H9 (cell line): ENCODE measurements at places on chromosomes 2 and 18. TPM values are rescaled to one million over a fixed set of nuclear protein-coding genes. Genes with fewer than 3 reads are reported as not detected.

The ARHGAP15 gene
- not detected in 2 replicates for total RNA-seq

The FAM161A gene
- total RNA-seq: 13.3 and 15.8 TPM in 2 replicates

The RBM44 gene
- total RNA-seq: 0.15 and 0.22 TPM in 2 replicates

The DNER gene
- 1.0 and 1.1 TPM in 2 replicates for total RNA-seq

The FBLN7 gene
- 1.3 and 1.4 TPM in 2 replicates for total RNA-seq

The TGFA gene
- total RNA-seq: 2.5 and 3.3 TPM in 2 replicates

The RIT2 gene
- total RNA-seq: 1.2 and 1.3 TPM in 2 replicates

The COLEC11 gene
- 0.39 TPM in 1 of 2 replicates, not detected in the other for total RNA-seq

The SIX3 gene
- 0.35 and 0.55 TPM in 2 replicates for total RNA-seq

The SRD5A2 gene
- not detected in 2 replicates for total RNA-seq

The SFTPB gene
- not detected in 2 replicates for total RNA-seq

The FMNL2 gene
- total RNA-seq: 30.3 and 33.6 TPM in 2 replicates

The LYPD1 gene
- 10.6 and 11.2 TPM in 2 replicates for total RNA-seq

The PECR gene
- total RNA-seq: 15.3 and 16.5 TPM in 2 replicates

The PJVK gene
- total RNA-seq: 4.0 and 4.7 TPM in 2 replicates

The PRKD3 gene
- total RNA-seq: 63.3 and 63.8 TPM in 2 replicates

The GFPT1 gene
- 75.8 and 84.4 TPM in 2 replicates for total RNA-seq

The GMCL1 gene
- 18.6 and 20.6 TPM in 2 replicates for total RNA-seq

The SESTD1 gene
- total RNA-seq: 43.6 and 44.4 TPM in 2 replicates

The CIDEA gene
- not detected in 2 replicates for total RNA-seq

The RAPH1 gene
- 17.1 and 17.8 TPM in 2 replicates for total RNA-seq

The DCAF17 gene
- 25.5 and 28.1 TPM in 2 replicates for total RNA-seq

The GPR55 gene
- total RNA-seq: 0.11 TPM in 1 of 2 replicates, not detected in the other

The MPP4 gene
- not detected in 2 replicates for total RNA-seq

The GLI2 gene
- total RNA-seq: 56.7 and 59.3 TPM in 2 replicates

The CD28 gene
- not detected in 2 replicates for total RNA-seq

The C2orf78 gene
- total RNA-seq: 0.07 and 0.09 TPM in 2 replicates

The CD302 gene
- 0.68 and 0.86 TPM in 2 replicates for total RNA-seq

The ADCYAP1 gene
- not detected in 2 replicates for total RNA-seq

The FEZ2 gene
- total RNA-seq: 22.0 and 27.7 TPM in 2 replicates

The CRYGD gene
- total RNA-seq: not detected in 2 replicates
